ENCODE measurements at places on chromosomes 2 and 18.

- DNase-seq: no peak
These were observed 1.1 kb upstream of the CIDEA start for GRCh38 chr18:12253027-12253426.

DNA sequence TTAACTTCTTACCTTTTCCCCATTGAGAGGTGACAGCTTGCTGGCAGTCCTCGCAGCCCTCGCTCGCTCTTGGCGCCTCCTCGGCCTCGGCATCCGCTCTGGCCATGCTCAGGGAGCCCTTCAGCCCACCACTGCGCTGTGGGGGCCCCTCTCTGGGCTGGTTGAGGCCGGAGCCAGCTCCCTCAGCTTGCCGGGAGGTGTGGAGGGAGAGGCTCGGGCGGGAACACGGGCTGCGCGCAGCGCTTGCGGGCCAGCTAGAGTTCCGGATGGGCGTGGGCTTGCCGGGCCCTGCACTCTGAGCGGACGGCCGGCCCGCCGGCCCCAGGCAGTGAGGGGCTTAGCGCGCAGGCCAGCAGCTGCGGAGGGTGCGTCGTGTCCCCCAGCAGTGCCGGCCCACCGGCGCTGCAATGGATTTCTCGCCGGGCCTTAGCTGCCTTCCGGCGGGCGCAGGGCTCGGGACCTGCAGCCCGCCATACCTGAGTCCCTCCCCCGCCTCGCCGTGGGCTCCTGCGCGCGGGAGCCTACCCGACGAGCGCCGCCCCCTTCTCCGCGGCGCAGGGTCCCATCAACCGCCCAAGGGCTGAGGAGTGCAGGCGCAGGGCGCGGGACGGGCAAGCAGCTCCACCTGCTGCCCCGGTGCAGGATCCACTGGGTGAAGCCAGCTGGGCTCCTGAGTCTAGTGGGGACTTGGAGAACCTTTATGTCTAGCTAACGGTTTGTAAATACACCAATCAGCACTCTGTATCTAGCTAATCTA, 335.0 kb downstream of the CBLN2 start:
- no peak for DNase-seq

- no peak for DNase-seq
These were observed 83.8 kb downstream of the MAP4K4 start for GRCh38 chr2:101781326-101781725.

DNA sequence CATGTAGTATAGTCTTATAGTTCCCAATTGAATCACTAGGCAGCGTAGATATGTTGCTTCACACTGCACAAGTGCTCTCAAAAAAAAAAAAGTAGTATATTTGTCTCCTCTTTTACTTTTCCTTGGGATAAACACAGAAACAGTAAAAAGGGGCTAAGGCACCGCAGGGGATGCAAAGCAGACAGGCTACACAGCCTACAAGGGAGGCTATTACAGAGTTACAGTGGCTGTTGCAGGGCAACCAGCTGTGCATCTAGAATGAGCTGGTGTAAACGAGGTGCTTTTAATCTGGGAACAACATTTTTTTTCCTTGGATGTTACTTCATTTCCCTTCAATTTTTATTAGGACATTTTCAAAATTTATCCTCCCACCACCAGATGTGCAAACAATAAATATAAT, 1934.7 kb upstream of the CELF4 start:
- DNase-seq: no peak

All from DMS 273 treated with DMSO at 0.1 percent for 48 hours (cell line).